ENCODE measurements at places on chromosomes 1 and 21.

DNA sequence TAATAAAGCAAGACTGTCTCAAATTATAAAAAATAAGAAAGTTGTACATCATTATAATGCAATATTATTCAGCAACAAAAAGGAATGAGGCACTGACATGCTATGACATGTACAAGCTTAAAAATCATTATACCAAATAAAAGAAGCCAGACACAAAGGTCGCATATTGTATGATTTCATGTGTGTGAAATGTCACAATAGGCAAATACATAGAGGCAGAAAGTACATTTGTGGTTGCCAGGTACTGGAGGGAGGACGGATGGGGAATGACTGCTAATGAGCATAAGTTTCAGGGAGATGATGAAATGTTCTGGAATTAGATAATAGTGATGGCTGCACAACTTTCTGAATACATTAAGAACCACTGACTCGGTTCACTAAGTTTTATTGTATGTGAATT is 73.6 kb upstream of the NBPF3 start:
- DNase-seq, result peak; percentile 23

- peak; percentile 85 for DNase-seq
Measured at GRCh38 chr1:116377541-116378529, 4.8 kb downstream of the ATP1A1 start.

- no peak for DNase-seq
Measured at GRCh38 chr1:3681231-3681897, 29.0 kb downstream of the TP73 start.

GRCh38 chr1:84632673-84633434 is 57.4 kb downstream of the SSX2IP start:
- peak; percentile 90 for DNase-seq

- DNase-seq, result no peak
Measured at GRCh38 chr1:16267690-16268180, 30.8 kb upstream of the CPLANE2 start.

DNA sequence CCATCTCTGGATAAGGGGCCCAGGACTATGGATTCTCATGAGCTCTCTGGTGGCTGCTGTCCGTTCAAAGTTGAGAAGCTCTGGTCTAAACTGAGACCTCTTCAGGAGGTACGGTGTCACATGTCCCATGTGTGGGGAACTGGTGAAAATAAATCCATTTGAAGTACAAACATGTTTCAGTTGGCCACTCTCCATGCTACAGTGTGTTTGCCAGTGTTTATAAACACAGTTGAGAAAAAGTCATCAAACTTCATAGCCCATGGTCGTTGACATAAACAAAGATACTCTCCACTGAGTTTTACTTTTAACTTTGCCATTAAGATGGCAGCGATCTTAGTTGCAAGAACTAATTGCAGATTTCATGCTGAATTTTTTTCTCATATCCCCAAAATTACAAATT is 72.8 kb downstream of the PSMG1 start:
- no peak for DNase-seq

- no peak for DNase-seq
Measured at GRCh38 chr1:97783751-97784150, 137.1 kb downstream of the DPYD start.

DNA sequence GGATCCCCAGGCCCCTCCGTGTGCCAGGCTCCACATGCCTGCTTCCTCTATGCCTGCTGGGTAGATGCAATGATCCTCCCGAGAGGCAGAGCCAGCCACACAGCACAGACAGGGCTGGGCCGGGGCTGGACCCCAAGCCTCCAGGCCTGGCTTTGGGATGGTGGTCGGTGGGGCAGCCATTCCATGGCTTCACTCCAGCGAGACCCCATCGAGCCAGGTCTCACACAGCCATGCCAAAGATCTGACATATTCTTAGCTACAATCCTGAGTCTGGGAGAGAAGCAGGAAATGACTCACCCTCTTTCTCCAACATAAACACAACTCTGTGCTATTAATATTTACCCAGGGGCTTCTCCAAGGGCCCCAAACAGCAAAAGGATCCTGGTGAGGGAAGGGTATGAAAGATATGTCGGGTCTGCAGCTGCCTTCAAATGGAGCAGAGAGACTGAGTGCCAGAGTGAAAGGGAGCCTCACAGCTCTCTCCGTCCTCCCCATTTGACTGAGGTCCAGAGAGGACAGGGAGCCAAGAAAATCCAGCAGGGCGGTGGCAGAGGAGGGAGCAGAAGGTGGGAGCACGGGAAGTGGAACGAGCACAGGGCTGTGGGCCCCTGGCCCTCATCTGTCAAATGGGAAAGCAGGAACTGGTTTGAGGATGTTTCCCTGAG is 639.5 kb downstream of the MATN1 start:
- peak; percentile 86 for DNase-seq

DNA sequence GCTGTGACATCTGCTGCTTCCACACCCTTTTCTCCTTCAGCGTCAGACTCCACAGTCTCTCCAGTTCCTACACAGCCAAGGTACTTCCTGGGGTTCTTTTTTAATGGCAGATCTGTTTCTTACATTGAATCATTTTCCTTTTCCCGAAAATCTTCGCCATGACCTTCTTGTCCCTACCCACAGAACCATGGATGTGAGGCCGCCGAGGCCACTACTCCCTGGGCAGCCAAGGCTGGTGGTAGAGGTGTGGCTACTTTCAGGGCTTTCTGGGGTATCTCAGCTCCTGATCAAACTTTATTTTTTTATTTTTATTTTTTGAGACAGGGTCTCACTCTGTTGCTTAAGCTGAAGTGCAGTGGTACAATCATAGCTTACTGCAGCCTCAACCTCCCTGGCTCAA is 9.5 kb upstream of the LIN9 start:
- DNase-seq, result no peak

DNA sequence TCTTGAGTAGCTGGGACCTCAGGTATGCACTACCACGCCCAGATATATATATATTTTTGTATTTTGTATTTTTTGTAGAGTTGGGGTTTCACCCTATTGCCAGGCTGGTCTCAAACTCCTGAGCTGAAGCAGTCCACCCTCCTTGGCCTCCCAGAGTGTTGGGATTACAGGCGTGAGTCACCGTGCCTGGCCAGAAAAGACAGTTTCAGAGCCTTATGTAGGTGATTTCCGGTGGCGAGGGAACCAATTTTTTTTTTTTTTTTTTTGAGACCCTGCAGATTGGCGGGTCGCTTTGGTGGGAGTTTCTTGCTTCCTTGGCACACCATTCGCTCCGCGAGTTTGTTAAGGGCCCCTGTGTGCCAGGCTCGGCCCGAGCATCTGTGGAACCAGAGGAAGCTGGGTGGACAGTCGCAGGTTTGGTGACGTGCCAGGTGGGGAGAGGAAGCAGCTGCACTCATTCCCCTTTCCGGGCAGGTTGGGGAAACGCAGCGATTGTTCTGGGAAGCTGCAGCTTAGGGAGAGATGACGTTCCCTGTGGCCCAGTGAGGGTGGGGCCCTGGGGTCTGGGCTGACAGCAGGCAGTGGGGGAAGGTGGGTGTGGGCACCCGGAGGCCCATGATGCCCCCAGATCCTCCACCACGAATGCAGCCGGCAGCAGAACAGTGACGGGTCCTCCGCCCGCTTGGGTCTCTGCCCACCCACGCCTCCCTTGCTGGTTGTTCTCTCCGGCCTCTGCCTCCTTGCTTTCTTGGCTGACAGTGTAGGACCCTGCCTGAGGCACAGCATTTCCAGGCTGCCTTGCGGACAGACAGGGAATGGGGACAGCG is 25.1 kb downstream of the SPSB1 start:
- DNase-seq, result peak; percentile 28

DNA sequence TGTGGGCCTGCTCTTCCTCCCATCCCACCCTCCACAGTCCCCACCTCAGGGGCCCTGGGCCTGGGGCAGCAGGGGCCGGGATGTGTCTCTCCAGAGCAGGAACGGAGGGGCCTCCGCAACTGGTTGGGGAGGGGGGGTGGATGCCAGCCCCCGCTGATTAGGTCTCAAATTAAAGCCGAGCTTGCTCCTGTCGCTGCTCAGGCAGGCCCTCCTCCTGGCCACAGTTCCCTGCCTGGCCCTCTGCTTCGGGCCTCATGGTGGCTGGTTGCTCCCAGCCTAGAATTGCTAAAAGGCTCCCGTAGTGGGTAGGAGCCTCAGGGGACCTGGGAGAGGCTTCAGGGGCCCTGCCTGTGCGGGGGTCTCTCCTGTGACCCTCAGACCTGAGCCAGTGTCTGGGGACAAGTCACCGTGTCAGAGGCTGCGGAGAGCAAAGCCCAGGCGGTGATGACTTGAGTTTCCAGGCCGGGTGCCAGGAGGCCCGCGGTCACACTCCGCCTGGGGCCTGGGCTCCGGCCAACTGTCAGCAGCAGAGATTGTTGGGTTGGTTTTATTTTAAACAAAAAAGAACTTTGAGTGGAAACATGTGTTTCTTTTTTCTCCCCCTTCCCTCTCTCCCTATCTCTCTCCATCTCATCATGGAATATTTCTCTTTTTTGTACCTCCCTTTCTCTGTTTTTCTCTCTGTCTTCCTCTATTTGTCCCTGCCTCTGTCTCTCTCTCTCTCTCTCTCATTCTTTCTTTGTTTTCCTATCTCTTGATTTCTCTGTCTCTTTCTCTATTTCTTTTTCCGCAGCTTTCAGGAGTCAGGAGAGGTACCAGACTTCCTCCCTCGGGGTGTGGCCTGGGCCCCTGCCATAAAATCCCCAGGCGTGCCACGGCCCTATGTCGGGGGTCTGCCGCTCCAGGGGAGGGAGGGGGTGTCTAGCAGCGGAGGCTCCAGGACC is 20.0 kb upstream of the EPHA2 start:
- DNase-seq, result peak; percentile 84

DNA sequence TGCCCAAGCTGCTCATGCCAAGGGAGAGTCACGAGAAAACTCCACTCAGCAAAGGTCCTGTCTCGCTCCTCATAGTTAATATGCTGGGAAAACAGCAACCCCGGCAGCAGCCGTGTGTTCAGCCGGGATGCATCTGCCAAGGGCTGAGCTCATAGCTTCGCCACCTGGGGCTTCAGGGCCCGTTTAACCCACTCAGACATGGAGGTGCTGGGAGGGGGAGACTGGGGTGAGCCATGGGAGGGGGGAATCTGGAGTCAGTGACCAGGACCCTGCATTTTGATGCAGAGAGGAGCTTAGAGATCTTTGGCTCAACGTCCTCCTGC is 283.4 kb downstream of the PTPRU start:
- no peak for DNase-seq

DNA sequence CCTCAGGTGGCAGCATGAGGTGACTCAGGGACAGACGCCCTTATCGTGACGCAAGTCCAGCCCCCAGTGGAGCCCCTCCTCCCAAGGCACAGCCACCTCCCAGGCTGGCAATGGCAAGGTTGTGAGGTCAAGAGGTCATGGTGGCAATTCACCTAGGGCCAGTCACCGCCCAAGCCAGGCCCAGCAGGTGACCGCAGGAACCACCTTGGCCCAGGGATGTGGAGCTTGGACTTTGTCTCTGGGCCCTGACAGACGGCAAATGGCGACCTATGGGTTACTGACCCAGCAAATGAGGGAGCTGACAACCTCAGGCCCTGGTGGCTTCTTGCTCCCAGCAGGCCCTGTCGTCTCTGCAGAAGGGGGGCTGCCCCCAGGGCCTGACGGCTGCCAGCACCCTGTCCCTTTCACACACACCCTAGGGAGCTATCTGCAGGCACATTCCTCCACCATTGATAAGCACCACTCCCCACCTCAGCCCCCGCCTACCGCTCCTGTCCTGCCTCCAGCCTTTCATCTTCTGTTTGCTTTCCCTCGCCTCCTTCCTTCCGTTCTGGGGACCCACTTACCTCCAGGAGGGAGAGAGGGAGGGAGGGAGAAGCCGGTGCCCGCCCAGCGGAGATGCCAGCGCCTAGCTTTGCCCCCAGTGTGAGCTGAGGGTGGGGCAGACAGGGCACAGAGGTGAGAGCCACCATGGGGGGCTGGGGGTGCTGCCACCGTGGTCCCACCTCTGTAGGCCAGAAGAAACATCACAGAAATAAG is 12.1 kb downstream of the EPHA2 start:
- DNase-seq, result peak; percentile 83

- DNase-seq, result no peak
Measured at GRCh38 chr21:20968391-20968790, 29.8 kb upstream of the NCAM2 start.

GRCh38 chr1:29136391-29136915 is 12.8 kb upstream of the TMEM200B start:
- DNase-seq, result peak; percentile 36

GRCh38 chr1:181111559-181111958 is 23.1 kb downstream of the IER5 start:
- DNase-seq, result peak; percentile 54

DNA sequence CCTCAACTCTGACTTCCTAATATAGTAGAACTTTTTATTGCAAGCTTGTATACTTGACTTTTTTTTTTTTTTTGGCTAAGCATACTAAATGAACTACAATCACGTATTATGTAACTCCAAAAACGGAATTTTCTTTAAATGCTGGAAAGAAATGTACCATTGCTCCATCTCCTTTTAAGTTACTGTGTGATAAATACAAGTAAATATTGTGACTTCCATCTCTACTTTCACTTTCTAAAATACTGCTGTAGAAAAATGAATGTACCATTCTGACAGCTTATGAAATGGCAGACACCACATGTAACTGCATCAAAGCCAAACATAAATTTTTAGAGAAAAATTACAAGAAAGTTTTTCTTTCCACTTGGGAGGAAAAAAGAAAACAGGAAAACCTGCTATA is 54.7 kb downstream of the ASH1L start:
- no peak for DNase-seq

DNA sequence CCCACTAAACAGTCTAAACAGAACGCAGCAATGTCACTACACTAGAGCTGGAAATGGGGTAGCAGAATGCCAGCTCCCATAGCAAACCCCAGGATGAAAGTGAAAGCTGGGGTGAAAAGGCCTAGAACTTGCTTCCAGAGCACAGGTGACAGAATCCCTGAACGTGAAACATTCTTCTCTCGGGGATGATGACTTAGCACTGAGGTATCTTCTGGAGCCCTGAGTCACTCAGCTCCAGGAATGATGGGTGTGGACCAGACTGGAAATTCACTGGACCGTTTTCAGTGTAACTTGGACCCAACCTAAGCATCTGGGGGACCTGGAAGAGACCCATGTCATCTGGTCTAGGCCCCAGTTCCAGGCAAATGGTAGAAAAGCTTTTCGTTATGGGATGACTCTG is 108.9 kb downstream of the CDC7 start:
- DNase-seq, result peak; percentile 95

DNA sequence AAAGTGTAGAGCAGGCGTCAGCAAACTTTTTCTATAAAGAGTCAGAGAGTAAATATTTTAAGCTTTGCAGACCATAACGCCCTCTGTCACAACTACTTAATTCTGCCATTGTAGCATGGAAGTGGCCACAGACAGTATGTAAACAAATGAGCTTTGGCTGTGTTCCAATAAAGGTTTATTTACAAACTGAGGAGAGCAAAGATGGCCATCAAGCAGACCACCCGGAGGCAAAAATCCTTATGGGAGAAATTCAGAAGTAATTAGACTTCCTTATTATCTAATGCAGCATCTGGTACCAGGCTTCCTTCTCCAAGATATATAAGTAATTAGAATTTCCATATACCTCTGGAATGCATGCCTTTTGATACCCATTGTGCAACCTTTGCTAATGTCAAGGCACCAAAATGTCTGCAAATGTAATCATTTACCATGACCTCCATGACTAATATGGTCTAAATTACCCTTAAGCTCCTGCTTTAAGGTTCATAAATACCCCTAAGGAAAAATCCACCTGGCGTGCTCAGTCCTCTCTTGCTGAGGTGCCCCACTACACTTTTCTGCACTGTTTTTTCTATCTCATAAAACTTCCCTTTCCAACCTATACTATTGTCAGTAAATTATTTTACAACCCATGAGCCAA is 377.8 kb downstream of the MATN1 start:
- peak; percentile 39 for DNase-seq
